Astrocyte (in vitro differentiated cells and primary cell): ENCODE measurements at places on chromosomes 1 and 21. TPM values are rescaled to one million over a fixed set of nuclear protein-coding genes. Genes with fewer than 3 reads are reported as not detected.

KRTAP10-10 gene
- total RNA-seq, result not detected in 2 replicates

LEPR gene
- 6.8 and 8.9 TPM in 2 replicates for total RNA-seq

SEC16B gene
- 3.0 and 4.2 TPM in 2 replicates for total RNA-seq

KCNA3 gene
- 0.09 TPM in 1 of 2 replicates, not detected in the other for total RNA-seq

ANXA9 gene
- total RNA-seq, result not detected in 2 replicates

GPR52 gene
- 0.55 and 1.1 TPM in 2 replicates for total RNA-seq

PDC gene
- not detected in 2 replicates for total RNA-seq

DNA sequence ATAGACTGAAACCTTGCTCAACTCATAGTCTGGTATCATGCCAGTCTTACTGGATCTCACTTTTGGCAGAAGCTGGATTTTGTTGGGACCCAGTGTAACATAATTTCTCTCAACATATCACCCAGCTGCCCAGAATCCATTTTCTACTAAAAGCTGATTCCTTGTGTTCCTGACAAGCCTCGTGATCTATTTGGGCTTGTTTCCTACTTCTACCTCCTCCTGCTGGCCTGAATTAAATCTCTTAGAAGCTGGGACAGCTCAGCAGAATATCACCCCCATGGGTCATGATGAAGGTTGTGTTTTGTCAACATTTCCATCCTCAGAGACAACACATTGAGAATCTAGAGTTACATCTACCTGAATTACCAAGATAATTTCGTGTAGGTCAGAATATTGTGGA, 7.7 kb downstream of the GOLT1A start:
- DNase-seq, result no peak

GRCh38 chr1:19220991-19221390, 10.9 kb upstream of the UBR4 start:
- no peak for DNase-seq

- DNase-seq, result no peak
Observed at GRCh38 chr1:109482791-109483671, 674 bp upstream of the ATXN7L2 start.

DNA sequence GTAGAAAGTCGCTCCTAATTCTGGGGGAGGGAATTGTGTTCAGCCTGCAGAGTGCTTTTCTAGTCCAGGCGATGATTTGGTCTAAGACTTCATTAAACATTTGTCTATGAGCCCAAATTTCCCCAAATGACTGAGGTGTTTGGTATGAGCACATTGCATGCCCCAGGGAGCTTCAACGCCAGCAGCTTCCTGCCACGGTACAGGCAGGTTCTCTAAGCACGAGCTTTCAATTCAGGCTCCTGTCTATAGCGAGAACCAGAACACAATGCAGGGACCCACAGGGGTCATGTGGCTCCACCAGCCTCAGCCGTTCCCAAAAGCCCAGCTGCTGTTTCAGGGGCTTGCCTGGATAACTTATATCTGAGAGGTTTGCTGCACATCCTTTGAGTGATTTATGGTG, 34.1 kb upstream of the H6PD start:
- DNase-seq, result no peak

GRCh38 chr1:223244366-223245103, 101.5 kb upstream of the TLR5 start:
- DNase-seq, result peak; percentile 35

GRCh38 chr1:202279806-202280205, 61.9 kb downstream of the UBE2T start:
- peak; percentile 39 for DNase-seq

DNA sequence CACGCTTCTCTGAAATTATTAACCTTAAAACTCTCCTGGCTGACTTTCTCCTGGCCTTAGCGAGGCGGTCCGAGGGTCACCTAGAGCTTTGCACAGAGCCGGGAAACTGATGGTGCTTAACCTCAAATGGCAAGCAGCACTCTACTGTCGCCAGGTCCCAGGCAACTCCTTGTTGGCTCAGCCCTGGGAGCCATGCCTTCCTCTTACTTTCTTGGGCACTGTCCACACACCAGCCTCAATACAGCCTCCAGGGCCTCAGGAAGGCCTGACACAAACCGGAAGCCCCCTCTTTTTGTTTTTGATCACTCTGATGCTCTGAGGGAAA, 3.8 kb downstream of the TRABD2B start:
- DNase-seq, result no peak

- no peak for DNase-seq
Observed at GRCh38 chr1:175384546-175384945, 192.0 kb upstream of the KIAA0040 start.

DNA sequence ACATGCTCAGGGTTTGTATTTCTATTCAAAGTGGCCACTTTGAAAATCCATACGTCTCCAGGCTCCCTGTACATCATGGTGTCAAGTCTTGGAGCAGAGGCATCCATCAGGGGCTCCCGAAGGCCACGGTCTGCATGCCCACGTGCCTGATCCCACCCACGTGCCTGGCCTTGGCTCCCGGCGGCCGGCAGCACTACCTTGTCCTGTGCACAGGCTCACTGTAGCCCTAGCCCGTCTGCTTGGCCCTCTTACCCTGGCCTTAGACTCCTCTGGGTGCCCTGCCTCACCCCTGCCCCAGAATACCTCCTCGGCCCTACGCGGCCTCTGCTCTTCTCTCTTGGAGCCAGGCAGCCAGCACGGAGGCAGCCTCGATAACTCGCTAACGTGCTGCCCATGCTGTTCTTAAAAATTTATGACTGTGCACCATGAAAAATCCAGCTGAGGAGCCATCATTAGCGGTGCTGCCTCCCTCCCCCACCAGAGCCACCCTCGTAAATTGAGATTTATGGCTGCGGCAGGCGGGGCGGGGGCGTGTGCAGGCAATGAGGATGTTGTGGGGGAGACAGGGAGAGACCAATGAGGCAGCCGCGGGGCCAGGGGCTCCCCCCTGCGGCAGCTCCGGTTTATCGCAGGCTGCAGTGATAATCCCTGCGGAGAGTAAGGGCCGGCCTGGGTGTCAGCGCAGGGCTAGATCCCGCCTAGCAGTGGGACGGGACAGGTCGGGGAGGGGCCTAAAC, 24.6 kb downstream of the DMAP1 start:
- DNase-seq, result no peak

- no peak for DNase-seq
Observed at GRCh38 chr1:206863266-206863665, 2.2 kb upstream of the IL20 start.

DNA sequence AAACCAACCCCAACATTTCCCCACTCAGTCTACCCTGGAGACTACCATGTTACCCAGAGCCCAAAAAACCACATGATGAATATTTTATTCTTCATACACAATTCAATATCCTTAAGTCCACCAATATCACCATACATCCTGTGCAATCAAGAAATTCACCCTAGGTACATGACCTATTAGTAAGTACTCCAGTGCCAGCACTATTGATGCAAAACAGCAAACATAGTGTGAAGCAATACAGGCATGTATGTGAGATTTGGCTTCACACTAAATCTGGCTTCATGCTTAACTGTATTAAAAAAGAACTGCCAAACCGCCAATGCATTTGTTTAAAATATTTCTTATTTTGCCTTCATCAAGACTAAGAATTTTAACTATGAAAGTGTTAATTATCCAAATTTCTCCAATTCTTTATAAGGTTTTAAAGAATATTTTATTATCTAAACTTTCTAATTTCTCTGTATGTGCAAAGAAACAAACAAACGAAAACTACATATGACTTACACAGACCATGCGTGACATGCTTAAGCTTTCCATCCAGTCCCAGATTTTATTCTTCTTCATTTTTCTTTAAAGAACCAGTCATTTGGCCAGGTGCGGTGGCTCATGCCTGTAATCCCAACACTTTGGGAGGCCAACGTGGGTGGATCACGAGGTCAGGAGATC, 22.4 kb upstream of the TMEM125 start:
- DNase-seq, result no peak

GRCh38 chr1:162916407-162916806, 55.4 kb upstream of the CCDC190 start:
- peak; percentile 82 for DNase-seq

DNA sequence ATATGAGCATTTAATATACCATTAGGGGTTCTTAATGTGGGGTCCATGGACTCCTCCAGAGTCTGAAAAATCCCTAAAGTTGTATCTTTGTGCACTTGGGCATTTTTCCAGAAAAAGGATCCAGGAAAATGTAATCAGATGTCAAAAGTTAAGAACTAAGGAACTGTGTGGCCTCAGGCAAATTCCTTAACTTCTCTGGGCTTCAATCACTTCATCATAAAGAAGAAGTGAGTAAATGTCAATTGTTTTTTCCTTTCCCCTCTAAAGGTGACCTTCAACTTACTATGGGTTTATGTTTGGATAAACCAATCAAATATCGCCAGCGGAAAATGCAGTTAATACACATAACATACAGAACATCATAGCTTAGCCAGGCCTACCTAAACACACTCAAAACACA, 2.5 kb downstream of the MAD2L2 start:
- DNase-seq, result no peak

GRCh38 chr1:217253985-217254384, 376.9 kb downstream of the GPATCH2 start:
- DNase-seq, result no peak

DNA sequence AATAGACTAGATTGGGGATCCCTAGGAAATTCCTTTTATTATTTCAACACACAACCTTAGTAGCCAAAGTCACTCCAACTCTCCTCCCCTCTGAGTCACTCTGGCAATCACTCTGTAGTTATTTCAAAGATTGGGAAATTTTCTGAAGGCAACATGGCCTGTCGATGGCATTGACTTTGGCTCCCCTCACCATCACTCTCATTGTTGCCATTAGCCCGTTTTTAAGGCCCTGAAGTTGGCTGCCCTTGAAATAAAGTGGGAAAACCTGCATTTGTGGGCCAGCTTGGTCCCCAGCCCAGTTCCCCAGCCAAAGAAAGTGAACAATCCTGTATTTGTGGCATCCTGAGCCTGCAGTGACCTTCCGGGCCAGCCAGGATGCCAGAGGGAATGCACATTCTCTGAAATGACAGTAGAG, 52.5 kb downstream of the CDC7 start:
- DNase-seq, result peak; percentile 40

- DNase-seq, result no peak
Observed at GRCh38 chr1:31447210-31447609, 34.2 kb downstream of the SERINC2 start.

- peak; percentile 19 for DNase-seq
Observed at GRCh38 chr1:107782217-107782845, 182.6 kb downstream of the VAV3 start.

- no peak for DNase-seq
Observed at GRCh38 chr1:218969006-218969405, 204.7 kb upstream of the LYPLAL1 start.

- DNase-seq, result peak; percentile 12
Observed at GRCh38 chr1:194295685-194296084, 1109.3 kb upstream of the B3GALT2 start.

- DNase-seq, result no peak
Observed at GRCh38 chr1:36115931-36116330, 9.1 kb downstream of the COL8A2 start.

DNA sequence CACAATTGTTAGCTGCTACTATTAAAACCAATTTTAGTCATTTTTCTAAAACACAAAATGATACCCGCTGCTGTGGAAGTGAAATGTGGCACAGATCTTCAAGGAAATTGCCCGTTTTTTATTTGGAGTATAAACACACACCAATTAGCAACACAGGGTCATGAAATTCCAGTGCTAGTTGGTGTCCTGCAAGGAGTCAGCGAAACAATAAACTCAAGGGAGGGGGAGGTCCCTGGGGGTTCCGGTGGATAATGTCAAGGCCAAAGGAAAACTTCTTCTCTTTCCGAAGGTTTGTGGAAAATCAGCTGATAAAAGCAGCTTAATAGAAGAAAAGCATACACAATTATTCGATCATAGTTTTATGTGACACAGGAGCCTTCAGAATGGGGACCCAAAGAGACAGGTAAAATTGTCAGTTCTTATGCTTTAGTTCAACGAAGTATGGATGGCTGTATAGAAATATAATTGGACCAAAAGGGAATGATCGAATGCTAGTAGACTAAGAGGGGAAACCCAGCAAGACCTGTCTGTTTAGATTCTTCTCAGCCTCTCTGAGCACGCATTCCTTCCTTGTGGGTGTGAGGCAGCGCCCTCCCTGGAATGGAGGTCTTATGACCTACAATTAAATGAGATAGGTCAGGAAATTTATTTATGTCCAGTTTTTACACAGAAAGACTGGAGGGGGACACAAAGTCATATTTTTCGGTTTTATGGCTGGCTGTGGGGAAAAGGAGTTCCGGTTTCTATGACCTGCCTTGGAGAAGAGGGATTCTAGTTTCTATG, 65.9 kb downstream of the KCNK1 start:
- no peak for DNase-seq

GRCh38 chr1:218345673-218346390, 696 bp downstream of the TGFB2 start:
- DNase-seq, result peak; percentile 68

GRCh38 chr1:48744032-48744431, 32.7 kb downstream of the BEND5 start:
- no peak for DNase-seq

DNA sequence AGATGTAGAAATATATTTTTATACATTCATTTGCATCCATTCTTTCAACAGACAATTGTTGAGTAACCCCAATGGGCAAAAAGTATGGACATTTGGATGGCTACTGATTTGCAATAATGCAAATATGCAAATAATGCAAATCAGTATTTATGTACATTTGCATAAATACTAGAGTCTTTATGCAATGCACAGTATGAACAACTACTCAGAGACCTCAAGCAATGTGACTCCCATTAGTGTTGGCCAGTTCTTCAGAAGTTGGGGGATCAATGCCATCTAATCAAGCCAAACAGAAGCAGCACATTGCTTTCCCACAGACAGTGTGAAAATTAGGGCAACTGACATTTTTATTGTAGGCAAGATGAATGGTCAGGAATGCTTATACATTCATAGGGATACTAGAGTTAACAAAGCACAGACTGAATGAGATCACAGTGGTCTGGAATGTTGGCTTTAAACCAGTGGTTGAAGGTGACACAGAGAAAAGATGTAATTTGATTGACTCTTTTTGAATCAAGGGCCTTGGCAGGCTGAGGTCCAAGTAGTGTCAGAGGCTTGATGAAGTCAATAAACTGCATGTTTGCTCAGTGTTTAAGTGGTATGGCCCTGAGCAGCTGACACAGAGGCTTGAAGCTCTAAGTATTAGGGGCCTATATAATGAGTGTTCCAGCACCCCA, 256.6 kb downstream of the CTH start:
- no peak for DNase-seq

DNA sequence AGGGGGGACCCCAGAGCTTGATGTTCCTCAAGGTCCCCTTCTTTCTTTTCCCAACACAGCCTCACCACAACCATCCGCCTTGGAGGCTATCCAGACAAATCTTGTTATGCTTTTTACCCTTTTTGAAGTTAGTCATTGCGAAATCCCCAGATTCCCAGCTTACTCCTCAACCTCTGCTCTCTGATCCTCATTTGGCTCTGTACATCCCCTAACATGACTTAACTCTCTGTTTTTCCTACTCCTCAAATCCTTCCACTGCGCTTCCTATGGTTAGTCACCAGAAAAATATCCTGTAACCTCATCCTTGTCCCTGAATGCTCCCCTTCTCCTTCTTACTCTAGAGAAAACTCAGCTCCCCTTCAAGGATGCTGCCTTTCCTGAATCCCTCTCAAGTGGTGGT, 189.1 kb upstream of the POU3F1 start:
- DNase-seq, result peak; percentile 88

DNA sequence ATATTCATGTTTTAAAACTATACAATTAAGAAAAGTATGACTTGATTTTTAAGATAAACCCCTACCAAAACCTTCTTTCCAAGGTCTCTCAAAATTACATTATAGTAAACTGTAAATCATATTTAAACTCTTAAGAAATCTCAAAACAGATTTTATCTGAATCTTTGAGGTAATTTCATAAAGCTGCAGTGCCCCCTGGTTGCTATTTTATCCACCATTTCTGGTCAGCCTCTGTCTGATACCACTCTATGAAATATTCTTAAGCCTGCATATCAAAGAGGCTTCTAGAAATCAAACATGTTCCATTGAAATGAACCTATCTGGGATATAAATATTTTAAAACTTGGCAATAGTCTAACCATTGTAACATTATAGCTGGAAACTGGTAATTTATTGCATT, 317.3 kb downstream of the COL11A1 start:
- DNase-seq, result no peak
